Umbilical cord (tissue), 2 donors: ENCODE measurements at places on chromosomes 3 and 15.

DNA sequence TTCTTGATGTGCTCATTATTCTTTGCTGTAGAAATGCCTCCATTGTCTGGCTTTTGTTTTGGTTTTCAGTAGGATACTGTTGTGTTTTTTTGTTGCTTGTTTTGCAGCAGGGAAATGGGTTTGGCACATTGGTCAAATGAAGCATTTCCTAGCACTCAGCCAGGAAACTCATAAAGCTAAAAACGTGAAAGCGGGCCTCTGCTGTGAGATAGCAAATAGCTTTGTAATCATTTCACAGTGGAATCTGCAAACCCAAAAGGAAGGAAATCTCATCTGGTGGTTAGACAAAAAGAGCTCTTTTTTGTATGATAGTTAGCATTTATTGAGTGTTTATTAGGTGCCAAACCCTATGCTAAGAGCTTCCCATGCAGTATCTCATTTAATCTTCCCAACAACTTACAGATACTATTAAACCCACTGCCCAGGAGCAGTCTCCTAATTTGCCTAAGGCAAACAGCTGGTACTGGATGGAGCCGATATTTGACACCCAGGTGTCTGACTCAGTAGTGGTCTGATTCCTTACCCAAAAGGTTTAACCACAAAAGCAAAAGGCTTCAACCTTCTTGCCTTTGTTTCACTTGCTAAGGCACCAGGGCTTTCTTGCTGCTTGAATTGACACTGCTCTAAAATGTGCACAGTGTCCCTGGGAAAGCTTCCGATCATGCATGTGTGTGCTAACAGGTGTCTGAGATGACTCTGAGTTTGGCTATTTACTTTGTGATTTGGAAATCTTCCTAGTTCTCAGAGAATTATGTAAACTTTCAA, 527.9 kb upstream of the MDFIC2 start:
- DNase-seq, result no peak

GRCh38 chr3:112092496-112093179, 6.4 kb downstream of the C3orf52 start:
- DNase-seq, result peak; percentile 55

DNA sequence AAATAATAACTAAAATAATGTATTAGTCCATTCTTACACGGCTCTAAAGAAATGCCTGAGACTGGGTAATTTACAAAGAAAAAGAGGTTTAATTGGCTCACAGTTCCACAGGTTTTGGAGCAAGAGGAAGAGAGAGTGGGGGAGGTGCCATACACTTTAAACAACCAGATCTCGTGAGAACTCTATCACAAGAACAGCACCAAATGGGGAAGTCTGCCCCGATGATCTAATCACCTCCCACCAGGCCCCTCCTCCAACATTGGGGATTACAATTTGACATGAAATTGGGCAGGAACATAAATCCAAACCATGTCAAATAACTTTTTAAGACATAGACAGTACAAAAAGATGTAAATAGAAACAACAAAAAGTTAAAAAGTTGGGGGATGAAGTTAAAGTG, 63.2 kb downstream of the ILDR1 start:
- no peak for DNase-seq

- no peak for DNase-seq
Observed at GRCh38 chr3:79329154-79329553, 438.6 kb downstream of the ROBO1 start.

- DNase-seq, result no peak
Observed at GRCh38 chr3:101571028-101571895, 2.7 kb upstream of the PCNP start.

DNA sequence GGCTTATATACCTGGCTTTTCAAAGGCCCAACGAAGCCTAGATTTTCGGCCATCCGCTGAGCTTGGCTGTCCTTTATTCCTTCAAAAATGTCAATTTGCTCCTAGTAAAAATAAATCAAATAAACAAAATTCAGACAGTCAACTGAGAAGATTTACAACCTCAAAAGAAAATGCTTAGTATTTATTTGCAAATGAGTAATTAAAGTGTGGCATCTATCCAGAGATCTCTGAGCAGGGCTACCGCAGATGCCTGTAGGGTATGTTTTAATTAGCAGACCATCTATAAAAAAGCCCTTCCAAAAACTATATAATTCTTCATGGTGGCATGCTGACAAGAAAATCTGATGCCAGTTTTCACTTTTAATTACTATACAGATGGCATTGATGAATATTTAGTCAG, 136.2 kb downstream of the SUCLG2 start:
- DNase-seq, result no peak

DNA sequence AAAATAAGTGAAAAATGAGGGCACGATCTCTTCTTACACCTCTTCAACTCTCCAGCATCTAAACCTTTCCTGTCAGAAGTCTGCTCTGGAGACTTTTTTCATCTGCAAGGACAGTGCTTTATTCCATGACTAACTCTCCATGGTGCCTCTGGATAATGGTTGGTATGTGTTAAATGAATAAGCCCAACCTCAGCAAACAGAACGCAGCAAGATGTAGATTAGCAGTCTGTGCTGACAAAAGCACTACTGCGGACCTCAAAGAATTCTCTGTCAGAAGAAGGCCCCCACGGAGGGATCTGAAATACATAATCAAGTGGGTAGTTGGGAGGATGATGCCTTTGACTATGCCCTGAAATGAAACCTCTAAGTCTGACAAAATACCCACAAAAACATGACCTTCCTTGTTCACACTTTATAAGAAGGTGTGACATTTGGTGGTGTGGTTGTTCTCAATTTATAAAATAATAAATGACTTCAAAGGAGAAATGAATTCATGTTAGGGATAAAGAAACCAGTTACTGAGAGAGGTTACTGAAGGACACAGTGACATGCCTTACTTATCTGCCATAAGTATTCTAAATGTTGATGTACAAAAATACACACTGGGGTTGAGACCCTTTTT, 43.2 kb upstream of the ADCY5 start:
- no peak for DNase-seq

DNA sequence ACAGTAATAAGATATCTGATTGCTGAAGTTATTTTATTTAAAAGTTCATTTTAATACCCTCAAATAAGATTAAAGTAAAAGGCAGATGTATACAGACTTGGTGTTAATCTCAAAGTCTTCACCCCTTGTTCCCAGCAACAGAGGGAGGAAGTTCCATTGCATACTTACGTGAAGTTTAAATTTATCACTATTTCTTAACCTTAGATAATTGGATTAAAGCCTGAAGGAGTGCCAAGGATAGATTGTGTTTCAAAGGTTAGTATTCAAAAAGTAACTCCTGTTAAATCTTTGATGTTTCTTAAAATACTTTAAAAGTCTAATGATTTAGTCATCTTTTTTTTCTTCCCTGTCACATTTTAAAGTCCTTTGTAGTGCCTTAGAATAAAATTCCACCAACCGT, 39.3 kb downstream of the ATP1B3 start:
- no peak for DNase-seq

DNA sequence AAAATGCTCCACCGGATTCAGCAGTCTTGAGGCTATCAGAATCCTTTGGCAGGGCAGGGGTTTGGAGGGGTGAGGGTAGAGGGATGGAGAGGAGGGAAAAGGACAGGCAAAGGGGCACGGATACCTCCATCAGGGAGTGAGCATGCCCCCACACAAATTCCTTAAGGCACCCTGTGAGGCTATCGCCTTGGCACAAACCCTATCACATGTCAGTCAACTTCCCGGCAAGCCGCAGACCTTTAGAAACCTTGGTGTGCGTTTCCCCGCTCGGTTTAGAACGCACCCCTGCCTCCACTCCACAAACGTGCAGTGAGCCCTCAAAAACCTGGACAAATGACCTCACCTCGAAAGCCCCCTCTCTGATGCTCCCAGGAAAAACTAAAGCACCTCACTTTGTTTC, 422 bp upstream of the SETMAR start:
- no peak for DNase-seq

DNA sequence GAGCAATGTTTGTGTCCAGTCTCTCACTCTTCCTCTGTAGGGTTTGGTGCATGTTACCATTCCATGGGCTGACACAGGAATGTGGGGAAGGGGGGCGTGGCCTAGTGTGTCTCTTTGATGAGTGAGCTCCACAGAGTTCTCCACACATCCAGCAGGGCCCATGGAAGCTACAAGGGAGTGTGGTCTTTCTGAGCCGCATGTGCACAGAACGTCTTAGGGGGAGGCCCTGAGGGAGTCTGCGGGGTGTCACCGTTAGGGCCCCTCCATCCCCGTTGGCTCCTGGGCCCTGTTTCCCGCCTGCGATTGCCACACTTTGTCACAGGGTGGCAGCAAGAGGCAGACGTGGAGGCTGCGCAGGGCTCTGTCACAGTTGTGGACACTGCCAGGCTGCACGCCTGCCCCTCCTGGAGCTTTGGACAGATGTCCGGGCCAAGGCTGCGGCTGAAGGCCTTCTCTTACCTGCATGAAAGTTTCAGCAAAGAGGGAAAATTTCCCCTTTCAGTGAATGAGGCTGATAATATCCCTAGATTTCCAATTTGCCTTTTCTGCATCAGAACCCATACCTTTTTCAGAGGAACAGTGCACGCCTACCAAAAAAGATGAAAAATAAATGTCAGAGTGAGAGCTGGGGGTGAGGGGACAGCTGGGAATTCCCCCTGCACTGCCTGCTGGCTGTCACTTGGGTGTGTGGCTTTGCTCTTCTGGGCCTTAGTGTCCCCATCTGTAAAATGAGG, 24.3 kb downstream of the CACNA2D3 start:
- peak; percentile 10 for DNase-seq

- no peak for DNase-seq
Observed at GRCh38 chr15:51322621-51323296, 15.6 kb downstream of the CYP19A1 start.

DNA sequence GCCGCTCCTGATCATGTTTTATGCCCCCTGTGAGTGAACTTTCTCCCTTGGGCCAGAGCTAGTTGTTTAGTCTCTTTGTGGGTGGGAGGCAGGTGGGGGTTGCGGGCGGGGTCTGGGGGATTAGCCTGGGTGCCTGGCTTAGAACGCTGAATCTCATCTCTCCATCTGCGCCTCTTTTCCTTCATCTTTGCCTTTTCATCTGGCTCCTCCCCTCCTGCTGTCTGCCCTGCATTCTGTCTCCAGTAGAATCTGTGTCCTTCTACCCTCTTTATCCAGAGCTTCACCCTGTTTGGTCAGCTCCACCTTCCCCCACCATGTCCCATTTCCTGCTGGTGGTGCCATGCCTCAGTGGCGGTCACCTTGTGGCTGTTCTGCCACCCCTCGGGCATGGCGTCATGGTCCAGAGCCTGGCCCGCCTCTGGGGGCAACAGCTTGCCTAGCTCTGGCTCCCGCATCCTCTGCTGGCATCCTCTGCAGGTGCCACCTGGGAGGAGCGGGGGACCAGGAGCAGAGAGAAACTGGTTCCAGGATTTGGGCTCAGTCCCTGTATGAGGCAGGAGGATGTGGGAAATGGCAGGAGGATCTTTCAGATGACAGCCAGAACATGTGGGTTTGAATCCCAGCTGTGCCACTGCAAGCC, 44.3 kb downstream of the PDIA5 start:
- no peak for DNase-seq

GRCh38 chr15:57694279-57694678, 12.2 kb upstream of the POLR2M start:
- DNase-seq, result peak; percentile 44

DNA sequence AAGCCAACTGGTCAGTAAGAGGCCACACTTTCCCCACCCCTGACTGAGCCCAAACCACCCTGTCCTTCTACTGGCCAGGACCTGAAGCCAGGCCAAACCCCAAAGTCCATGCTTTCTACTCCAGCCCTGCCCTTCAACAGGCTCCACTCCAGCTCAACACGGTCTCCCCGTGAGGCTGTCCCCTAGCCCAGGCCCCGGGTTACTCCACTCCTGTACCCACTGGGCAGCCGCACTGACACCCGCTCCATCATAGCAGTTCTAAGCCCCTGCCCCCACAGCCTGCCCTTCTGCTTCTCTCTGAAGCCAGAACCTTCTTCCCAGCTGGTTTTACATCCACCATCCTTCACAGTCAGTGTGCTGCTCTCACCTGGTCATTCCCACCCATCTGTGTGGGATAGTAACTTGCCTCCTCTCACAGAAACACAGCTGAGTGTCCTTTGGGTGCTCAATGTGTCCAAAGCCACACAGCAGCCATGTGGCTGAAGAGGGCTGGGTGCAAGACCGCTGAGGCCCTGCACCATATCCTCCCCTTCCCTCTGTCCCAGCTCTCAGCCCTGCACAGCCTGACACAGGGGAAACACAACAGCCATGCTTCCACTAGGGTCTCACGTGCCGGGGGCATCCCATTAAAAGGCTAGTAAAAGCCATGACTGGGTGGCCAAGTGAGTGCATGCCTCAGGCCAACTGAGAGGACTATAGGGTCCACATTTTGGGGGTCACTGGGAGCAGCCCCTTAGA, 38.1 kb downstream of the TLE3 start:
- DNase-seq, result no peak

DNA sequence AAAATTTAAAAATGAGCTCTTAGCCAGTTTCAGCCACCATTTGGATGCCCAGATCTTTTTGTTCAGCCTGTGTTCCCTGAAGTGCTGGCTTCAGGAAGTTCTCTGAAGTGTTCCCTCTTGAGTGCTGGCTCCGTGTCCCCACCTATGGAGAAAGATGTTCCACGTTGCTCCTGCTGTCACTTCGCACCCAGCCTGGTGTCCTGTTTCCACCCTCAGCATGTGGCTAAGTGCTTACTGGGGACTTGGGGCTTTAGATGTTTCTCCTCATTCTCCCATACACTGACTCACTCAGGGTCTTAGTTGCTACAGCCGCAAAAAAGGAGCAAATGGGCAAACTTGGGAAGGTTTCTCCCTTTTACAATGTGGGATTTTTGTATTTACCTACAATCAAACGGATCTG, 16.6 kb downstream of the CHCHD6 start:
- no peak for DNase-seq

DNA sequence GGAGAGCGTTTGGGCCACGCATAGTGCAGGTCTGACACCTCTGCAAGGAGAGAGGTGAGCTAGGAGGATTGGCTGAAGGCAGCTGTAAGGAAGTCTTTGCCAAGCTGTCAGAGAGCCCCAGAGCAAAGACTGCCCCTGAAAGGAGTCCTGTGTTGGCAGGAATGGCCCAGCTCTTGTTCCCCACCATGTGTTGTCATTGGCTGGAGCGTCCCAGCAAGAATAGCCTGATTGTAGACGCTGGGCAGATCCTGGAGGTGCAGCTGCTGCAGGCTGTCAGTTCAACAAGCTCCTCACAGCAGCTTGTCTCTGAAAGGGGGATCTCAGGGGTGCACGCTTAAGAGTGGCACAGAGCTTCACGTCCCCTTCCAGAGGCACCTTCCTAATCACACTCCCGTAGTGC, 237.6 kb downstream of the FEZF2 start:
- no peak for DNase-seq

- DNase-seq, result no peak
Observed at GRCh38 chr3:84318273-84318809, 640.4 kb upstream of the CADM2 start.

- DNase-seq, result no peak
Observed at GRCh38 chr3:98172621-98173020, 6.1 kb downstream of the OR5H15 start.

- DNase-seq, result no peak
Observed at GRCh38 chr15:58538225-58538727, 106.5 kb downstream of the LIPC start.

DNA sequence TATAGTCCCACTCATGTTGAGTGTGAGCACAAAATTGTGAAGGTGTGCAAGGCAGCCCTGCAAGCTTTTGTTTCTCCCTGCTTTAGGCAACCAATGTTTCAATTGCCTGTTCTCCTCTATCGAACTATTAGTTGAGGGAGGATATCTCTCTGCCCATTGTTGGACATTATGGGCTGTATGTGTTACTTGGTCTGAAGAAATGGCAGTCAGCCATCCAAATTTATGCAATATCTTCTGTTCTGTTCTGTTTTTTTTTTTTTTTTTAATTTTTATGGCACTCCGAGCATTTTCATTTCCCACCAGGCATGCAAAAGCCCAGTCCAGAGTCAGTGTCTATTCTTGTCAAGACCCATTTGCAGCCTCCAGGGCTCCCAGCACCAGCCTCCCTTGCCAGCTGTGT, 44.0 kb downstream of the ANAPC13 start:
- no peak for DNase-seq

GRCh38 chr3:66629150-66629981, 128.5 kb upstream of the LRIG1 start:
- DNase-seq, result no peak
